ENCODE measurements at places on chromosomes 3 and 15.

DNA sequence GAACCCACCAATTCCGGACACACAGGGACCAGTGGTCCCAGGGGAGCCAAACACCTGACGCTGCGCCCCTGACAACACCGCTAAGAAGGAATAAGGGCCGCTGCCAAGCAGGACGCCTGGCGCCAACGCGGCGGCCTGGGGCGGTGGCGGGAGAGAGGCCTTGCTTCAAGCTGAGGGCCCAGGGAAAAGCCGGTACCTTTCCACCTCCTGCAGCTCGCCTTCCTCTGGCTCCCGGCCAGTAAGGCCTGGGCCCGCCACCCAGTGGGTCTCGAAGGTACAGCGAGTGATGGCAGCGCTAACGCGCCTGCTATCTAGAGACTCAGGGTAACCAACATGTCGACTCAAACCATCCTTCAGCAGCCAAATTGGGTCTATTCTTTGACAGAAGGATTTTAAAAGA is 1074.1 kb downstream of the SI start:
- peak; percentile 54 for DNase-seq

DNA sequence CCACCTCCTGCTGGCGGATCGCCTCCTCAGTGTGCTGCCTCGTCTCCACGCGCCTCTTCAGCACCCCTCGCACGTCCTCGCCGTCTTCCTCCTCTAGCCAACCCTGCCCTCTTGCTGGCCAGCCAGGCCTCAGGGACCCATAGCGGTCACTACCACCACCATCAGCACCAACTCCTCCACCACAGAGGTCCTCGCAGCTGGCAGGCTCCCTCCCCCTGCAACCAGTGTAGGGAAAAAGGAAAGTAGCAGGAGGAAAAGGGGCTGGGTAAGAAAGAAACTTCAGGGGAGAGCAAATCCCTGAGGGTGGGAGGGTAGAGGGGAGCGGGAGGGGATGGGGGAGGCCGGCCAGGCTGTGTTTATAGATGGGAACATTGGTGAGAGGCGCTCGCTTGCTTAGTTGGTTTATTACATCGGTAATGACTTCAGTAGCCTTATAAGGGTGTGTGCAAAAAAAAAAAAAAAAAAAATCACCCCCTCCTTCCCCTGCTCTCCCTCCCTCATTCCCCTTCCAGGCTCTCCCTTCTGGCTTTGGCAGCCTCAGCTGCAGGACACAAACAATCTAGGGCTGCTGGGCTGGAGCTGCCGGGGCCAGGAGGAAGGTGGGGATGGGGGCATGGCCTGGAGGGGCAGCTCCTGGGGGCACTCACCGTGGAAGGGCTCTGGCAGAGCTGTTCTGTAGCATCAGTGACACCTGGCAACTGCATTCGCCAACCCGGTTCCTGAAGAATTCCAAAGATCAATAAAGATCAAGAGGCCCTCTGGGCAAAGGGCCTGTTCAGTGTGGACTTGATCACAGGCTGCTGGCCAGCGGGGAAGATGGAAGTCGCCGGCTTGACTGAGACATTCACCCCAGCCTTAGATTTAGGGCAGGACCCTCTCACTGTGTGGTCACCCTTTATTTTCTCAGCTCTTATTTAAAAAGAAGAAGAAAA is 116.2 kb upstream of the HACD2 start:
- no peak for DNase-seq

- no peak for DNase-seq
Measured at GRCh38 chr3:2166552-2166951, 67.9 kb downstream of the CNTN4 start.

- no peak for DNase-seq
Measured at GRCh38 chr3:22846566-22846965, 356.6 kb upstream of the UBE2E2 start.

DNA sequence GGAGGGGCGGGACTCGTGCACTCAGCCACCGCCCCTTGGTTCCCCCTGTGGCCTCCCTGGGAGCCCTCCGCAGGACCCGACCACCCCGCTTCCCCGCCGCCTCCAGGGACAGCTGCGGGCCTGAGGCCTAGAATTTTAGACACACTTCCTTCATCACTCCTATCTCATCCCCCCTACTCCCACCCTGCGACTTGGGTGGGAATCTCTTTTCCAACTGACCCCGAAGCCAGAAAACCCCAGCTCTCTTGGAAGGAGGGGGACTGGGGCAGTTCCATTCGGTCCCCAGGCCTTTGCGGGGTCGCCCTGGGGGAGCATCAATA is 289 bp upstream of the TFDP2 start:
- no peak for DNase-seq

DNA sequence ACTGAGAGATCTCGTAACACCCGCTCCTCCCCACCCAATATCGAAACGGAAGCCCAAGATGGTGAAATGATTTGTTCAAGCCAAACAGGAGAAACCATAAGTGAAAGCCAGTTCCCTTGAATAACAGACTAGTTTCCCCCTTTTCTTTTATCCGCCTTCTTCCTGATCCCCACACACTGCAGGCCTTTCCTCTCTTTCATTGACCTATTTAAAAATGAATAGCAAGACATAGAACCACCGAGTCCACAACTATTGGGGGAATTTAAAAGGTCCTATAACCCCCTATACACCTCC is 382 bp upstream of the COX17 start:
- no peak for DNase-seq

DNA sequence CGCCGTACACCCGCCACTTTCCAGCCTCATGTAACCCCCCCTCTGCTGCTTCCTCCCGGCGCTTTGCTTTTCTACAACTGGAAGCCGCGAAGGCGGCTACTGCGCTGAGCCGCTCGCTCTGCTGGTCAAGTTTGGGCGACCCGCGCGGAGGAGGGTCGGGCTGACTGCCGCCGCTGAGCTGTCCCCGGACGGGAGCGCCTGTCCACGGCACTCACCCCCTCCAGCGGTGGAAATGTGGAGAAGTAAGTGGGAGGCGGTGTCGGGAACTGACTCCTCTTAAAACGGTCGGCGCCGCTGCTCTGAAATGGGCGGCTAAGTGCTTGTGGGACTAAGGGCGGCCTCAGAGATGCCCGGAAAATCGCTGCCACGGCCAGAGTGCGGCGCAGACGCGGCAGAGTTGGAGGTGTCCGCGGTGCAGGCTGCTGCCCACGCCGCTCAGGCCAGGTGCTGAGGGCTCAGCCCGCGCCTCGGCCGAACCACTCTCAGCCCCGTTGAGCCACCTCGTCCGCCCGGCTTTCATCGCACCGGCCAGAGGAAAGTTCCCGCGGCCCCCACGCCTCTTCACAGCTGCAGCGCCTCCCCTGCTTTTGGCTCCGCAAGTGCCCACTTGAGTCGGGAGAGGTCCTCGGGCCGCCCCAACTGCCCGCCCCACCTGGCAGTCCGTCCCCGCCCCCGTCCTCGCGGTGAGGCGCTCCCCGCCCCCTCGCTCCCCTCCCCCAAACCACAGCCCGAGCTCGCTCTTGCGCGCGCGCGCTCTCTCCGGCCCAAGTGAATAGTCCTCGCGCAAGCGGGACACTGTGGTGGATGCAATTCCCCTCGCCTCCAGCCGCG is at the start of gene EPHA6:
Gene EPHA6 (plus strand): TSS at position 775 of the 831 bp plus-strand sequence.
- peak; percentile 23 for DNase-seq

DNA sequence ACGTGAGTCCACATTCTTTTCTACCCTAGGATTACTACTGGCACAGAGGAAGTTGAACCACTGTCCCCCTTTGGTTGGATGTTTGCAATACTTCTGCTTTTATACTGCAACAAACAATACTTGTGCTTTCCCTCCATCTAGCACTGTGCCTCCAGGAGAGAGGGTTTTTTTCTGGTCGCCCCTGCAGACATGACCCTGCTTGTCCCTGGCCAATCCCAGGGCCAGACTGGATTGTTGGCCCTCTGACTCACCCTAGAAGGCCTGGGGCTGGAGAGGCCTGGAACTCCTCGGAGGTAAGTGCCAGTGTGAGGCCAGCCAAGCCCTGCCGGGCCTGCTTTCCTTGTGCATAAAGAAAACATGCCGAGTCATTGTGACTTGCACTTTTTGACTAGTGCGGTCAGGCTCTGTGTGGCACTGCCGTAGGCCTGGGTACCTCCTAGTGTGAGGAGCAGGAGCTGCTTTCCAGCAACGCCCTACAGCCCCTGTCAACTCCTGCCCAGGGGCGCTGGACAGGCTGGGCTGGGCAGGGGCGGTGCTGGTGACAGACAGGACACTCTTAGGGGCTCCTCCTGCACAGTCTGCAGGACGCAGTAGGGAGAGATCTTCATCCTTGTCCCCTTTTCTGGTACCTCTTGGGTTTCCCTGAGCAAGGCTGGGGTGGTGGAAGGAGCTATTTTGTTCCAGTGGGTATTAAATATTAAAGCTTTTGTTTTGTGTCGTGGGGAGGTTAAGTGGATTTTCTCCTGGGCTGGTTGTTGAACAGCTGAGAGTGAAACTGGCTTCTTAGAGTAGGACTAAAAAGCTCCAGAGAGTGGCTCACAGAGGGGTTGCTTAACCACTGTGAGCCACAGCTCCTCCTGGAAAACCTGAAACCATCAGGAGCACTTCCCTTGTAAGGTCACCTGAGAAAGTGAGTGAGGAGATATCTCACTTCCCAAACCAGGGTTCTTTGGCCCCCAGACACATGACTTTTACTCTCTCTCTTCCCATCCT is 14.4 kb upstream of the TKT start:
- DNase-seq: peak; percentile 93

- no peak for DNase-seq
Measured at GRCh38 chr15:39040861-39041260, 476.2 kb upstream of the RASGRP1 start.

- no peak for DNase-seq
Measured at GRCh38 chr3:58996730-58997129, 53.1 kb downstream of the CFAP20DC start.

DNA sequence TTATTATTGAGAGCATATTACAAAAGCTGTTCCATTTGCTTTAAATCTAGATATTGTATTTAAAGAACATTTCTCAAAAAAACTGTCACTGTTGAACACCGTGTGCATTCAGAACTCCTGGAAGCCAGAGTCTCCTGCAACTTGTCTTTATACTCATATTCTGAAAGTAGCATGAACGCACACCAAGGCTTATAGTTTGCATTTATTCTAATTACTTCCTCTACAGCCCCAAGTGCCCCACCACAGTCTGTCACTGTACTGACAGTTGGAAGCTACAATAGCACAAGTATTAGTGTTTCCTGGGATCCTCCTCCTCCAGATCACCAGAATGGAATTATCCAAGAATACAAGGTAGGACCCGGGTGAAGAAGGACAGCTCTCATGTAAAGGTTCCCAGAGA is 537.4 kb downstream of the ROBO2 start:
- DNase-seq: no peak
